Activated B cell treated with CpG ODN at 0.5 μM for 24 hours (primary cell): ENCODE measurements at places on chromosomes 16 and 17.

- no peaks in the 10 kb centered on the region for H3K27me3 ChIP-seq
- no peak overlapping the region for H3K27ac ChIP-seq
- no peak for DNase-seq
- no peaks in the 10 kb centered on the region for H3K36me3 ChIP-seq
Measured at GRCh38 chr16:86862595-86863280, 284.4 kb downstream of the FOXL1 start.

DNA sequence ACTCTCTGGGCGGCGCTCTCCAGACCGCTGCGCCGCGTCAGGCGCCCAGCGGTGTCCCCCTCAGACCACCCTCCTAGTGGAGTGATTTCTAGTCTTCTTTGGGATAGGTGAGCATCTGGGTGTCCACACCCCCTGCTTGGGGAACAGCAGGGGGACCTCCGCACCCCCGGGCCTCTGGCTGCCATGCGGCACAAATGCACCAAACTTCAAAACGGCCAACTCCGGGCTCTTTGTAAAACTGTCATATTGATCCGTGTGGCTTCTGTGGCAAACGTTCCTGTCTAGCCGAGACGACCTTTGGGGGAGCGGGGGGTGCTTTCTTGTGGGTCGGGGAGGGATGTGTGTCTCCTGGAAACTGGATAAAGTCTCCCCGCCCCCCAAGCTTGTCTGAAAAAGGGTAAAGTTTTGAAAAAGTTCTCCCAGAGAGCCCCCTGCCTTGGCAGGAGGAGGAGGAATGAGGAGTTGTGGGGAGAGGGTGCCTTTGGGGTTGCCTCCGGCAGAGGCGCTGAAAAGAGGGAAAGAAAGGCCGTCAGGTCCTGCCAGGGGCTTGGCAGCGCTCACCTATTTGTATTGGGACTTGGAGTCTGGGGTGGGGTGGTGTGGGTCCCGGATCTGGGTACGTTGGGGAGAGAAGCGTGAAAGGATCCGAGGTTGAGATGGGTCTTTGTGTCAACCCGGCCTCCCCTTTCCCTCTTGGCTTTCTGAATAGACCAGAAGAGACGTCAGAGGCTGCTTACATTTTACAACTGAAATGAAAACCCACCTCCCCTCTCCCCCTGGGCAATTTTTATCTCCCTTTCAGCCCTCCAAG lies 2.2 kb upstream of the CHD3 start:
- no peaks in the 10 kb centered on the region for H3K27me3 ChIP-seq
- peaks cover 18% of the 10 kb centered on the region for H3K36me3 ChIP-seq
- H3K4me1 ChIP-seq, result peaks cover 8% of the 10 kb centered on the region
- no peak overlapping the region for H3K4me3 ChIP-seq
- peak; percentile 44 for DNase-seq

GRCh38 chr17:45128331-45128730 lies 4.0 kb downstream of the PLCD3 start:
- peaks cover 3% of the 10 kb centered on the region for H3K4me1 ChIP-seq
- no peak overlapping the region for H3K27ac ChIP-seq
- H3K27me3 ChIP-seq, result peaks cover 4% of the 10 kb centered on the region

- DNase-seq, result no peak
- H3K27me3 ChIP-seq, result no peaks in the 10 kb centered on the region
- peaks cover 16% of the 10 kb centered on the region for H3K36me3 ChIP-seq
- peak within 1 kb of the TSS; percentile 87 for H3K4me3 ChIP-seq
Measured at GRCh38 chr17:1492249-1493206, at the start of gene MYO1C. TSS of gene MYO1C (minus strand) at chr17:1492686. CDS start at chr17:1492487, 199 bp downstream.

DNA sequence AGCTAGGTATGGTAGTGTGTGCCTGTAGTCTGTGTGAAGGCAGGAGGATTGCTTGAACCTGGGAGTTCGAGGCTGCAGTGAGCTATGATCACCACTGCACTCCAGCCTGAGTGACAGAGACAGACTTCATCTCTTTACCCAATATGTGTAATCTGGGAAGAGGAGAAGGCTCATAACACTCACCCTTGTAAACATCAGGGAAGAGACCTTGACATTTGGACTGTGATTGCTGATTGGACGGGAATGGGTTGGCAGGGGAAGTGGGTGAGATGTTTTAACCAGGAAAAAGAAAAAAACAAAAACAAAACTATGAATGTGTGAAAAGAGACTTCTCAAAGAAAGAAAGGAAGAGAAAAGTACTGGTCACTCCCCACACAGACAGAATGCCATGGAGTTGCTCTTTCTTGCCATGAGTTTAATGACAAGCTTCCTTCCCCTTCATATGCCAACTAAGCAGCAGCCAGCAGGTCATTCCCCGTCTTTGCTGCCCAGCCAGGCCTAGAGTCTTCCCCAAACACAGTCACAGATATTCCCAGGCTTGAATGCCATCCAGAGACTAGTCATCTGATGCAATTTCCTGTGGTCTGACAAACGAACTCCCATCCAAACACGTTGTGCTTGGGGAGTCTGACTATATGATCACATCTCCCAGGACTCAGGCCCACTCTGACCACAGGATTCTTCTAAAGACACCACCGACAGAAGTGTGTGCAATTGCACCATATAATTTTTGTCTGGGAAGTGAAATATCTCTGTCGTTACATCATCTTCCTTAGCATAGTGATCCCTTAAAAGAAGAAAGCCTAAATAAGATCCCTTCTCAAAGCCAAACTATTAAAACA lies 3.6 kb upstream of the XAF1 start:
- H3K4me3 ChIP-seq, result no peak overlapping the region
- peaks cover 28% of the 10 kb centered on the region for H3K4me1 ChIP-seq
- H3K27me3 ChIP-seq, result peaks cover 3% of the 10 kb centered on the region
- H3K27ac ChIP-seq, result no peak overlapping the region
- H3K36me3 ChIP-seq, result peaks cover 4% of the 10 kb centered on the region

DNA sequence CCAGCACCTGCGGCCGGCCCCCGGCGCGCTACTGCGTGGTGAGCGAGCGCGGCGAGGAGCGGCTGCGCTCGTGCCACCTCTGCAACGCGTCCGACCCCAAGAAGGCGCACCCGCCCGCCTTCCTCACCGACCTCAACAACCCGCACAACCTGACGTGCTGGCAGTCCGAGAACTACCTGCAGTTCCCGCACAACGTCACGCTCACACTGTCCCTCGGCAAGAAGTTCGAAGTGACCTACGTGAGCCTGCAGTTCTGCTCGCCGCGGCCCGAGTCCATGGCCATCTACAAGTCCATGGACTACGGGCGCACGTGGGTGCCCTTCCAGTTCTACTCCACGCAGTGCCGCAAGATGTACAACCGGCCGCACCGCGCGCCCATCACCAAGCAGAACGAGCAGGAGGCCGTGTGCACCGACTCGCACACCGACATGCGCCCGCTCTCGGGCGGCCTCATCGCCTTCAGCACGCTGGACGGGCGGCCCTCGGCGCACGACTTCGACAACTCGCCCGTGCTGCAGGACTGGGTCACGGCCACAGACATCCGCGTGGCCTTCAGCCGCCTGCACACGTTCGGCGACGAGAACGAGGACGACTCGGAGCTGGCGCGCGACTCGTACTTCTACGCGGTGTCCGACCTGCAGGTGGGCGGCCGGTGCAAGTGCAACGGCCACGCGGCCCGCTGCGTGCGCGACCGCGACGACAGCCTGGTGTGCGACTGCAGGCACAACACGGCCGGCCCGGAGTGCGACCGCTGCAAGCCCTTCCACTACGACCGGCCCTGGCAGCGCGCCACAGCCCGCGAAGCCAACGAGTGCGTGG lies 1.5 kb downstream of the NTN1 start:
- peak; percentile 26 for DNase-seq
- H3K4me3 ChIP-seq, result peak overlapping the region; percentile 87
- peak overlapping the region; percentile 46 for H3K27ac ChIP-seq

DNA sequence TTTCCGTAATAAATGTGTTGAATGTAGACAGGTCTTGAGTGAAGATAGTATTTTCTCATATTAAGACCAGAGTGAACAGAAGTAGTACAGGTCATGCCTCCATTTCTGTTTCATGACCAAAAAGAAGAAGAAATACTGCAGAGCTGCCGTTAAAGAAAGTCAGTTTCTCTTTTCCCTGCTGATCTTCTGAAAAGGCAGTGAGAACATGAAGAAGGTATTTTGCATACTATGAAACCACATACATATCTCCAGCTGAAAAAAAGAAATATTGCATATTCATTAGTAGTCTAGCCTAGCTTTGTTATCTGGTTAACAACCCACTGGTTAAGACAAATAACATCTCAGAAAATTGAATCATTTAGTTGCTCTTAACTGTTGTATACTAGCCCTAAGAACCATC lies 138.4 kb downstream of the PHKB start:
- H3K4me1 ChIP-seq, result peaks cover 16% of the 10 kb centered on the region
- peaks cover 58% of the 10 kb centered on the region for H3K36me3 ChIP-seq
- H3K27ac ChIP-seq, result peak overlapping the region; percentile 69
- no peak overlapping the region for H3K4me3 ChIP-seq

GRCh38 chr17:77914385-77915254 lies 43.9 kb upstream of the TNRC6C start:
- no peaks in the 10 kb centered on the region for H3K36me3 ChIP-seq
- H3K4me1 ChIP-seq, result peaks cover 24% of the 10 kb centered on the region
- peaks cover 59% of the 10 kb centered on the region for H3K27me3 ChIP-seq
- H3K4me3 ChIP-seq, result no peak overlapping the region

DNA sequence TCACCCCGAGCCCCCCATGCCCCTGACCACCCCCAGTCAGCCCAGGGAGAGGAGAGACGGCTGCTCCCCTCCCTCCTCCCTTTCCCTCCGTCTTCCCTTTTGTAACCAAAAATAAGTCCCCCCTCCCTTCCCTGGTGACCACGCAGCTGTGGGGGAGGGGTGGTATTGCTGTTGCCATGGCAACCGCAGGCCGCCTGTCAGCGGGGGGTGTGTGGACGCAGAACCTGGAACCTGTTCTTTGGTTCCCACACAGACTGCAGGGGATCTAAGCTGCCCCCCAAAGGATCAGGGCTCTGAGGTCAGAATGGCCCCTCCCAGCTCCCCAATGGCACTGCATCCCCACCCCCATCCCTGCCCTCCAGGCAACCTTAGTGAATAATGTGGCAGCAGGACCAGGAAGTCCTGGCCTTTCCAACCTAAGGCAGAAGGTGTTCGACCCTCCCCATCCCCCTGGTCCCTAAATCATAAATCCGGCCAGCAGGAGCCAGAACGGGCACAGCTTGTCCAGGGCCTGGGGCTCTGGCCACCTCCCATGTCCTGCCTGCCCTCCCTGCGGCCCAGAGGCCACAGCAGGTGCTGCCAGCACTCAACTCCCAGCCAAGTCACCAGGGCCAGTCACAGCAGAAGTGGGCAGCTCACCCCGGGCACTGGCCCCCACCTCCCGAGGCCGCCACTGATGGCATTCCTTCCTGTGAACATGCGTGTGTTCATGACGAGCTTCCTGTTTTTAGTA lies 12.0 kb downstream of the CA4 start:
- peaks cover 20% of the 10 kb centered on the region for H3K27me3 ChIP-seq
- no peaks in the 10 kb centered on the region for H3K36me3 ChIP-seq

DNA sequence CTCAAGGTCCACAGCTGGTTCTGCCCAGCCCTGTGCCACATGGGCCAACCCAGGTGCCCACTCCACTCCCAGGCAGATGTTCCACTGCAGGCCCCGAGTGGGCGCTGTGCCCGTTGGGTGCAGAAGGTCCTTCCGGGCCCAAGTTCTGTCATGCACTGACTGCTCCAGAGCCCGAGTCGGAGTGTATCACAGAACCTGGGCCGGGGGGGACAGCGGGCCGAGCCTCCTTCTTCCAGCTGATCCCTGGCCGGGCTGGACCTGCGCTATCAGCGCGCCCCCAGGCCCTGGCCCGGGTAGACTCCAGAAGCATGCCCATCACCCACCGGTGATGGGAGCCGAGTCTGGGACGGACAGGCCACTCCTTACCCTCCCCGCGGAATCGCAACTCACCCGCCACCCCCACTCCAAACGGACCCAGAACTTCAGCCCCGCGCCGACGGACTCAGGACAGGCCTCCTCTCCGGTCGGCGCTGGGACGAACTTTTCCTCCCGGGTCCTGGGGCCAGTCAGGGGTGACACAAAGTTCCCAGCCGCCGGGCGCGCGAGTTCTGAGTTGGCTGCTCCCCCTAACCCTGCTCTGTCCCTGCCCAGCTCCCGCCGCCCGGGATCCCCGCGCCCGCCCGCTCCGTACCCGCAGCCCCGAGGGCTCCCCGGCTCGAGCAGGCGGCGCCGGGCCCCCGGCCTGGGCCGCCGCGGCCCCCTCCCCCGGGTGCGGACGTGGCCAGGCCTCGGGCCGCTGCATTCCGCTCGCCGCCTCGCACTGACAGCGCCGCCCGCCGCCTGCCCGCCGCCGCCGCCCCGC lies at the start of gene COPZ2:
Gene COPZ2 (minus strand): TSS at position 762 of the 802 bp plus-strand sequence. CDS start 20 bp downstream, at position 742.
- peaks cover 17% of the 10 kb centered on the region for H3K27me3 ChIP-seq
- H3K27ac ChIP-seq, result no peak within 1 kb of the TSS
- peaks cover 14% of the 10 kb centered on the region for H3K4me1 ChIP-seq
- no peaks in the 10 kb centered on the region for H3K36me3 ChIP-seq
- peak within 1 kb of the TSS; percentile 86 for H3K4me3 ChIP-seq
- peak; percentile 53 for DNase-seq

GRCh38 chr17:13024526-13025257 lies 6.9 kb upstream of the ELAC2 start:
- H3K27me3 ChIP-seq, result peaks cover 11% of the 10 kb centered on the region
- H3K27ac ChIP-seq, result no peak overlapping the region
- DNase-seq, result peak; percentile 59
- H3K4me1 ChIP-seq, result peaks cover 7% of the 10 kb centered on the region

GRCh38 chr17:42027590-42027889 lies 7.7 kb downstream of the NKIRAS2 start:
- no peak for DNase-seq
- no peak overlapping the region for H3K4me3 ChIP-seq
- peaks cover 23% of the 10 kb centered on the region for H3K36me3 ChIP-seq
- peaks cover 18% of the 10 kb centered on the region for H3K4me1 ChIP-seq
- H3K27ac ChIP-seq, result no peak overlapping the region
